ENCODE measurements at places on chromosomes 5 and 9. TPM values are rescaled to one million over a fixed set of nuclear protein-coding genes. Genes with fewer than 3 reads are reported as not detected.

DNA sequence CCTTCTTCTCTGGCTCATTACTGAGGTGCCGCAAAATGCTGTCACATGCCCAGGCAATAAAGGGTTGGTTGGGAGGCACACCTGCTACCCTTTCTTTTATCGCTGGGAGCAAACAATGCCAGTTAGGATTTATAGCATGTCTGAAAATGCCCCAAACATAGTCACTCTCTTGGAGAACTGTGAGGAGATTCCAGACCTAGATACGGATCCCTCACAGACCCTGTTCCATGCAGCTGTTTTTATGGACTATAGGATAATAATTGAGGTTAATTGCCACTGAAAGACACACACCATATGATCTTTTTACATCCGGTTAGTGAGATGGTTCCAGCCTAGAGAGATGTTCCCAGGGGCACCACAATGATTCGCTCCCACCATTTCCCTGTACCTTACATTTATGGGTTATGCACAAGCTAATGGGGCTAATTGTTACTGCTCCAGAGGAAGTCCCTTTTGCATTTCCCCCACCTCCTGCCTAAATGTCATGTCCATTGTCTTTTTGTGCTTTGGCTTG, 318.1 kb downstream of the PIK3R1 start:
- no peak for DNase-seq

- DNase-seq = no peak
Observed at GRCh38 chr5:178117923-178118701, 4.8 kb downstream of the N4BP3 start.

The RORB gene
- not detected for total RNA-seq

GRCh38 chr5:134423376-134423775, 11.7 kb upstream of the CDKN2AIPNL start:
- DNase-seq = no peak

The MZB1 gene
- total RNA-seq = not detected

- no peak for DNase-seq
Observed at GRCh38 chr5:436641-436975, 6.4 kb upstream of the EXOC3 start.

The GRM6 gene
- not detected for total RNA-seq

GRCh38 chr9:105245029-105245890, 809 bp downstream of the SLC44A1 start:
- peak; percentile 18 for DNase-seq

DNA sequence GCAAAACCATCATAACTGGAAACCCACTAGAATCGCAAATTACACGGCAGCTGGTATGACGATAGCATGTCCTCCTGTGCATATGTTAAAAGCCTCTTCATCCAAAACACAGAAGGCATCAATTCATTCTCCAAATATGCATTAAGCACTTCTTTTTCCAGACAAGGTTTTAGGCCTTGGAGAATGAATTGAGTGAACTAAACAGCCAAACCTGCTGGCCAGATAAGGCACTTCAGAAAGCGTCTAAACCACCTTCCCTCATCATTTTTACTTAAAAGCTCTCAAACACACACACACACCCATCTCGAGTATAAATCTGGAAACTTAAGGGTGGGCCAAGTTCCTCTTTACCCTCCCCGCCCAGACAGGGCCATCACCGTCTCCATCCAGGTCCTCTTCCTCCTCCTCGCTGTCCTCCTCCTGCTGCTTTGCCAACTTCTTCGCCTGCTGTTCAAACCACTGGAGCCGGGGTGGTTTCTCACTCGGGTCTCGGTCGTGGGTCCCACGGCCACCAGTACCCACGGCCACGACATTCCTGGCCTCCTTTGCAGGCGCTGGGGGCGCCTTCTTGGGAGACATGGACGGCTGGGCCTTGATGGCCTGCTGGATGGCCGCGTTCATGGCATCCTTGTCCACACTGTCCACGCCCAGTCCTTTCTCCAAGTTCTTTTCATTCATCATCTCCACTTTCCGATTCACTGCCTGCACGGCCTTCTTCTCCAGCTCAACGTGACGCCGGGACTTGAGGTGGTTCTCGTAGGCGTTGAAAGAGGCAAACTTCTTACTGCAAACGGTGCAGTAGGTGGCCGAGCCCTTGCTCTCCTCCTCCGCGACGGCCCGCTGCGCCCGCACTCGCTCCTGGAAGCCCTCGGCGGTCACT, 696 bp downstream of the ZNF622 start:
- no peak for DNase-seq

- peak; percentile 18 for DNase-seq
Observed at GRCh38 chr5:57937025-57937424, 454.4 kb upstream of the ACTBL2 start.

GRCh38 chr9:131773911-131774379, 34.1 kb upstream of the RAPGEF1 start:
- DNase-seq = peak; percentile 51

DNA sequence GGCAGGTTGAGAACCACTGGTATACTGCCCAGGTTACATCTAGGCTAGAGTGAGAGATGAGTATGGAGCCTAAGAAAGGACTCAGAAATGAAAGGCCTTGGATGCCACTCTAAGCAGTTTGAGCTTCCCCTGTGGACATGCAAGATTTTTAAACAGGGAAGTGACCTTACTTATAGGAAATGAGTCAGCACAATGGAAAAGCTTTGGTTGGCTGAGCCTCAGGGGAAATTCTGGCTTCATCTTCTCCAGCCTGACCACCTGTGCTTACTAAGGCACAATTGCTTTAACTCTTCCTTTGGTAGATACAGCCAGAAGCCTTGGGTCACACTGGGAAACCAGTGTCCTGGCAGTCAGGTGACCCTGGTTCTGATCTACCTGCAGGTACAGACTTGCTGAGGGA, 380.2 kb upstream of the ZNF462 start:
- DNase-seq = no peak

DNA sequence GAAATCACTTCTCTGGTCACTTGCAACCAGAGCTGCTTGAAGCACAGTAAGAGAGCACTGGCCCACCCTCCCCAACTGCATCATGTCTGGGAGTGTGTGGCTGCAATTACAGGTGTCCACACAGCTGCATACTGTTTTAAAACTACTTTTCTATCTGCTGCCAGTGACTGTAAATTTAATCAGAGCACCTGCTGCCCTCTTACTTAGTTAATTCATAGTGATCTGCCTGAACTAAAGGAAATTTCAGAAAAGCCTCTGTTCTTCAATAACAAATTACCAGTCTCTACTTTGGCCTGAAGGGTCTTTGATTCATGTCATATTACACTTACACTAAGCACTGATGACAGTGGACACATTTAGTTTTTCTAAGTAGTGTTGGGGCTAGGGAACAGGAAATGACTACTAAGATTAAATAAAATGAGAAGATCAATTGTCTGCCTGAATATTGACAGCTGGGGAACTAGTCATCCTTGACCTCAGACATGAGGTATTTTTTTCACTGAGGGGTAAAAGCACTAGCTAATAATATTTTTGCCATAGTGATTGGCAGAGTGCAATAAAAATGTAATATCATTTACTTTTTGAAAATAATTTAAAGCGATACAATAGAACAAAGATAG, 788.9 kb upstream of the GRAMD2B start:
- no peak for DNase-seq

DNA sequence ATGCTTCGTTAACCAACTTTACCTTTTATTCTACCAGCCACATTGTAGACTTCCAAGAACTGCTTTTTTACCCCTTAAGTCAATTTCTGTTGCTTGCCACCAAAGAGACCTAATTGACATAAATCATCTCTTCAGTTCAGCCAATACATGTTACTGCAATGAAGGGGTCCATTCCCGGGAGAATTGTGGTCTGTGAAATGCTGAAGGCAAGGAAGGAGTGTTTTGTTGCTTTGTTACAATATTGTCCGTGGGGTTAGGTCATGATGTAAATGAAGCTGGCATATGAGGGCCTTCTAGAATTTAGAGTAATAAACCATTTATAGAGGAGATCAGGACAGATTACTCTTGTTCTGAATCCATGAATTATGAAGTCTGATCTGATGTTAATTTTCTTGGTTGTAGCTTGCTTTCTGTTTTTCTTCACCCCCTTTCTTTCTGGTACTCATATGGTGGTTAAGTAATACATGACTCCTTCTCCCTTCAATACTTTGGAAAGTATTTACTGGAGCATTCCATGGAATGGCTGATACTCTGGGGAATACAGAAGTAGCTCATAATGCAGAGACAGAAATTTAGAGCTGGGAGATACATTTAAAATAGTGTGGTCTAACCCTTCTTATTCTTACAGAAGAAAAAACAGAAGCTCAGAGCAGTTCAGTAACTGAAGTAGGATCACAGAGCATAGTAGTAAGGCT, 297.0 kb upstream of the CLINT1 start:
- no peak for DNase-seq

Data from HFFc6 (cell line).